ENCODE measurements at places on chromosomes 13 and 19.

GRCh38 chr19:269241-269640 lies 22.0 kb downstream of the PLPP2 start:
- no peak for DNase-seq

GRCh38 chr13:113950451-113951245 lies 23.2 kb downstream of the C13orf46 start:
- no peak for DNase-seq

DNA sequence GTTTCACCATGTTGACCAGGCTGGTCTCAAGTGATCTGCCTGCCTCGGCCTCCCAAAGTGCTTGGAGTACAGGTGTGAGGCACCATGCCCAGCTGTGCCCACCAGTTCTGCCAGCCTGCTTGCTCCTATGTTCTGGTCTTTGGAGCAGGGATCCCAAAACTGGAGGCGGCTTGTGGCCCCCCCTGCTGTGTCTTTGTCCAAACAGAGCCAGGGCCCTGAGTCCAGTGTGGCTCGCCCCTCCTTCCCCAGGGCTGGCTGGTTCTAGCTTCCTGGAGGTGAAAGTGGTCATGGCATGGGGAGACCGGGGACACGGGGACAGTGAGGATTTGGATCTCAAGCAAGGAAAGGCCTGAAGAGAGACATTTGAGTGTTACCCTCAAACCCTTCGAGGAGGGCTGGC lies 11.5 kb upstream of the TINCR start:
- DNase-seq, result no peak

GRCh38 chr13:99332456-99332855 lies 25.3 kb upstream of the GPR183 start:
- DNase-seq, result no peak

GRCh38 chr13:75258159-75258782 lies 223.7 kb downstream of the TBC1D4 start:
- DNase-seq, result peak; percentile 59

DNA sequence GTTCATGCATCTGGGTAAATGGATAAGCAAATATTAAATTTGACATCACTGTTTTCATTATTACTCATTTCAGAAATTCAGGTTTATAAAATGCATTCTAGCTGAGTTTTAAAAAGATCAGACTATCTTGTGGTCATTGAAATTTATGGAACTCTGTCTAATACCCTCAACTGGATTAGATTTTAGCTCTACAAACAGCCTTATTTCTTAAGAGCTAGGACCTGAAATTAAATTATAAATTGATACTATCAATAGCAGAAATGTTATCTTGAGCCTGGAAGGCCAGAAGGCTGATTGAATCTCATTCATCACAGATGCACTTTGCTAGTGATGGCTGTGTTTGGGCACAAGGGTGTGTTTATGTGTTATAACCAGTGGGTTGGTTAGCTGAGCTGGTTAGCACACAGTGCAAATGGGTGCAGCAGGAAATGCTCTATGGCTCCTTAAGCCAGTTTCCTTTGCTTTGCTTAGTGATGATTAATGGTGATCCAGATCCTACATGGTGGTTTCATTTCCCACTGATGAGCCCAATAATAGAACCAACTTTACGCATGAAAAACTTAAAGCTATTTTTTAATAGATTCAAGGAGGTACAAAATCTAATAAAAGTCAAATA lies 310.8 kb upstream of the KLF12 start:
- DNase-seq, result peak; percentile 18

DNA sequence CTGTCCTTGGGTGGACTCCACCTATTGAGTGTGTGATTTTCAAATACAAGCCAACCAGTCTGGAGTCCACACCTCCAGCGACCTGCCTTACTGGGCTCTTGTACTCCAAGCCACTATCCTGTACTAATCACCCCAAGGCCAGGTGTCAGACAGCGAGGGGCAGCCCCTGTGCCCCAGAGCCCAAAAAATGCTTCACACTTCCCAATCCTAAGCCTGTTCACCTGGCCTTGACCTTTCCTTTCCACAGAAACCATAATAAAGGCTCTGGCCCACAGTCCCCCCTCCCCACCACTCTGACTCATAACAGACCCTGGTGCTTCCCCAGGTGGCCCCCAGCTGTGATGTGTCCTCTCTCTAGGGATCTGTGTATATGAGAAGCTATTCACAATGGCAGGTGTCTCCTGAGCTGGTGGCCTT lies 3.9 kb downstream of the CD209 start:
- no peak for DNase-seq

- no peak for DNase-seq
These were observed 512.9 kb upstream of the HTR2A start for GRCh38 chr13:47409778-47410177.

- peak; percentile 78 for DNase-seq
These were observed 4.7 kb downstream of the EPS8L1 start for GRCh38 chr19:55080121-55080967.

DNA sequence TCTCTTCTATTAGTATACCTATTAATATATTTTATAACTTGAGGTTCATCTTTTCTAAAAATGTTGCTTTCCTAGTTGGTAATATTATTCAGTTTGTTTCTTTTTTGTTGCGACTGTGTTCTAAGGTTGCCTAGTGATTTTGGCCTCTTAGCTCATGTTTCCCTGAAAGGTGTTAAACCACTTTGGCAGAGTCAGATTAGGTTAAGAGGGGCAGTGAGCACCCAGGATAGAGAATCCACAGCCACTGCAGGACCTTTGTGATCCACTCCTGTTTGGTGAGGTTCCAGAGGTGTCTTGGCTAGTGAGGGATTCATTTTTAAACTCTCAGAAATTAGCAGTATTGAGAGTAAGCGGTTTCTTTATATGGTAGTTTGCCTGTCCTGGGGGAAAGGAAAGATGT lies 14.9 kb upstream of the GPR18 start:
- DNase-seq, result no peak

DNA sequence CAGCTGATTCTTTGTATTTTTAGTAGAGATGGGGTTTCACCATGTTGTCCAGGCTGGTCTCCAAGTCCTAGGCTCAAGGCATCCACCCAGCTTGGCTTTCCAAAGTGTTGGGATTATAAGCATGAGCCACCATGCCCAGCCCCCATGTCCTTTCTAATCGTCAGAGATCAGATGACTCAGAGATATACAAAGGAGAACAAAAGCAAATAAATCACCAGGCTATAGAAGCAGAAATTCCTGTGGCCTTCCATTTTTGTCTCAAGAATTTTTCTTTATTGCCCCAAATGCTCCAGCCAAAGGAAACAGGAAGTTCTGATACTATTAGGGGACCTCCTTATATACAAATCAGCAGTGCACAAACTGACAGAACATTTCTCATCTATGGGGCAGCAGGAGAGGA lies 207.8 kb downstream of the RFC3 start:
- peak; percentile 56 for DNase-seq

- DNase-seq, result no peak
These were observed 195.3 kb downstream of the LIG4 start for GRCh38 chr13:108020027-108020426.

DNA sequence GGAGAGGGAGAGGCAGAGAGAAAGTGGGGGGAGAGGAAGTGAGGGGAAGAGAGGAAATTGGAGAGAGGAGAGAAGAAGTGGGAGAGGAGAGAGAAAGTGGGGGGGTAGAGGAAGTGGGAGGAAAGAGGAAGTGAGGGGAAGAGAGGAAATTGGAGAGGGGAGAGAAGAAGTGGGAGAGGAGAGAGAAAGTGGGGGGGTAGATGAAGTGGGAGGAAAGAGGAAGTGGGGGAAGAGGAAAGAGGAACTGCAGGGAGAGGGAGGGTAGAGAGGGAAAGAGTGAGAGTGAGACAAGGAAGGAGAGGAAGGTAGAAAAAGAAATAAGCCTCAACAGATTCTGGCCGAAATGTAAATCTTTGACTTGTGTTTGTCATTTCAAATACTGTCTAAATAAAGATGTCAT lies 146.6 kb downstream of the KLF12 start:
- no peak for DNase-seq

- DNase-seq, result no peak
These were observed 3.7 kb downstream of the ATP4A start for GRCh38 chr19:35559781-35560180.

- peak; percentile 75 for DNase-seq
These were observed 20.6 kb downstream of the GRIN2D start for GRCh38 chr19:48413879-48414587.

GRCh38 chr19:40718774-40719391 lies 2.0 kb downstream of the ITPKC start:
- peak; percentile 81 for DNase-seq

- DNase-seq, result no peak
These were observed 412.2 kb upstream of the KLHL1 start for GRCh38 chr13:70520275-70521036.

GRCh38 chr19:38201731-38202130 lies 22.3 kb downstream of the DPF1 start:
- no peak for DNase-seq

DNA sequence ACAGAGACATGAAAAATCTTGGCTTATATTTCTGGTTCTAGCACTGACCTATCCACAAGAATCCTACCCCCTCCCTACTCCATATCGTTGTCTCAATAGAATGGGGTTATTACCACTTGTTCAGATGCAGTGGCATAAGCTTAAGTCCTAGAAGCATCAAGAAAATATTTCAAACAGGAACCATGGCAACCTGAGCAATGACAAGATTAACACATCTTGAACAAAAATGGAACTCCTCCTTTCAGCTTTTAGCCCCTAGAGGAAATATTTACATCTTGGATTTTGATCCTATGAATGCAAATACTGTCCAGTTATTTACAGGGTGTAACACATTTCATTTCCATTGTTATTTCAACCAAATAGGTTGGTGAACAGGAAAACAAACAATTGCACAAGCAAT lies 46.1 kb upstream of the TSC22D1 start:
- peak; percentile 30 for DNase-seq

- DNase-seq, result no peak
These were observed 491 bp downstream of the CCER2 start for GRCh38 chr19:38911388-38912001.

GRCh38 chr13:99898421-99898820 lies 73.1 kb downstream of the ZIC5 start:
- no peak for DNase-seq

DNA sequence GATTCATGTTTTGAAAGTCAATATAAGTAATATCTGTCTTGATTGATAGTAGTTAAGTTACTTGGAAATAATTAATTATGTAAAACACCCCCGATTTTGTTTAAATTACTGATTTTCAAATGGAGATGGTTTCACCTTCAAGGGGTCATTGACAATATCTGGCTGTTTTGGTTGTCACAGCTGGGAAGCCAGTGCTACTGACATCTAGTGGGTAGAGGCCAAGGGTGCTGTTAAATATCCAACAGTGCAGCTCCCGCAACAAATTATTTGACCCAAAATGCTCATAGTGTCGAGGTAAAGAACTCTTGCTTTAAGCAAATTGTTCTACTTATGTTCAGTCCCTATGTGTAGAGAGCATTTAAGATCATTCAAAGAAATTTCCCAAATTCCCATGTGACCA lies 50.6 kb upstream of the PCDH20 start:
- DNase-seq, result no peak

DNA sequence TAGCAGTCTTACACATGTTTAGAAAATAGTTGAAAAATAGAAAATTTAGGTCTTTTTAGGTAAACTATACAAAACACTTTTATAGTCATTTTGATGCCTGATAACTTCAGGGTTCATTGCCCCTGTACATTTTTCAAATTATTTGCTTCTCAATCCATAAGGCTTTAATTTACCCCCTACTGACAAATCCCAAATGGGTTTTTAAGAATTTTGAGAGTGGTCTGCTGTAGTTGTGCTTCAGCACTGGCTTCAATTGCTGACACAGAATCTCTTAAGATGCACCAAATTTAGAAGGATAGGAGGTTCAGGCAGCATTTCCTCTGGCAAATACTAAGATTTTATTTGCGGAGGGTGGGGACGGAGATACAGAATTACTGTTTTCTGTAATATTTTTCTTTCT lies 89.4 kb downstream of the PCCA start:
- no peak for DNase-seq

DNA sequence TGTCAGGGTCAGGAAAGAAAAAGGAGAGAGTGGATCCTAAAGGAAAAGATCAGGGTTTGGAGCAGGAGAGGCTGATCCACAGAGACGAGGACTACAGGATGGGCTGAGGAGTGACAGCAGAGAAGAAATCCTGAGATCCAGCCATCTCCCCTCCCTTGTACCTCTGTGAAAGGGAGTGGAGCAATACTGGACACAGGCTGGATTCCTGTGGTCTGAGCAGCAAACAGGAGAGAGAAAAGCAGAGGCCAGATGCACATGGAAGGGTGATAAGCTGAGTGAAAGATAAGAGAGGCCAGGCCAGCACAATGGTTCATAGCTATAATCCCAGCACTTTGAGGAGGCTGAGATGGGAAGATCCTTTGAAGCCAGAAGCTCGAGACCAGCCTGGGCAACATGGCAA lies 472.1 kb upstream of the TSHZ3 start:
- no peak for DNase-seq

Measured in GM23248 (cell line).